Stimulated activated CD4-positive, alpha-beta T cell treated with anti-CD3 and anti-CD28 coated beads, Interleukin-2, amount 100 ng/mL, for 48 hours (primary cell): ENCODE measurements at places on chromosomes 6 and 20.

GRCh38 chr6:80457439-80457933 lies 351.0 kb downstream of the BCKDHB start:
- DNase-seq, result no peak

- no peak for DNase-seq
These were observed 911.4 kb upstream of the FLRT3 start for GRCh38 chr20:15248618-15249395.

DNA sequence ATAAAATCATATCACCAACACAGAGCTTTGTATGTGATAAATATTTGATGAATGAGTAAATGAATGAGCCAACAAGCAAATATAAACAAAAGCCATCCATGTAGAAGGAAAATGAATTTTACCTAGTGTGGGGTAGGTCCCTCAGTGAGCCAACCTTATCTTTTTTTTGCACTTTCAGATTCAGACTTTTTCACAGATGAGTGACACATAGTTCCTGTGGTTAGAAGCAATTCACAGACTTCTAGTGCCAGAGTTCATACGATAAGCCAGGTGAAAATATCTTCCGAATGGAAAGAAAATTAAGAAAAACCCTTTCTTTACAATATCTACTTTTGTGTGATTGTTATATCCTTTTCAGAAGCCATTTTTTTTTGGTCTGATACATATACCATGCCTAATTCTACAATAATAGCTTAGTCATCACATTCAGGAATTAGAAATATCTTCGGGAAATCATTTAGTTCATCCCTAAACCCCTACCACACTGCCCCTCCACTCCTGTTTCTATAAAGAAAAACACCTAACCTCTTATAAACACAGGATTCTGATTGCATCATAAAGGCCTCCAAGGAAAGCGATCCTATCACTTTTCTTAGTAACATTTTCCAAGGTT lies 82.7 kb upstream of the CNR1 start:
- DNase-seq, result no peak

- DNase-seq, result no peak
These were observed 369.4 kb upstream of the HS3ST5 start for GRCh38 chr6:114712129-114712662.

- DNase-seq, result no peak
These were observed 34.9 kb upstream of the ARHGAP18 start for GRCh38 chr6:129744880-129745237.

- DNase-seq, result no peak
These were observed 951 bp upstream of the OLIG3 start for GRCh38 chr6:137494988-137495702.

DNA sequence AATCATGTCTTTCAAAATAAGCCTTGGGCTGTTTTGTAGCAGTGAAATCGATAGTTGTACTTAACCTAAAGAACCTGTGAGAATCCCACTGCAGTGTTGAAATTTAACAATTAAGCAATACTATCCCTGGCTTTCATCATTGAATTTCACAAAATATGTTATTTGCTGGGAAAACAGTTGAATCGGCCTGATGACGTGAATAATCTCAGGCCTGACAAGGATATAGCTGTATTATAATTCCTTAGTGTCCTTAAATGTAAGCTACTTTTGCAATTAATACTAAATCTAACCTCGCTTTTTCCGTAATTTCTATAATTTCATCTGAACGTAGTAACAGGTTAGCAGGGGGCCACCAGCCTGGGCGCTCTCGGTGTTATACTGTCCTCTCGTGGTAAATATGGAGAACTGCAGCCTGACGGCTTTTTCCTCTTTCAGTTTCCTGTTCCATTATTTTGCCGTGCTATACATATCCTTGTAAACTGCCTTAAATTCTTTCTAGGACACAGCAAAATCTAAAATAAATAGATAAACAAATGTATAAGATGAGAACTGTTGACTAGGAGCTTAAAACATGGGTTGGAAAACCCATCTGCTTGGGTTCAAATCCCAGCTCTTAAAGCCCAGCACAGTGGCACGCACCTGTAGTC lies 24.0 kb downstream of the MTFR2 start:
- DNase-seq, result peak; percentile 54

- DNase-seq, result no peak
These were observed 66.9 kb upstream of the PRL start for GRCh38 chr6:22363714-22364239.

GRCh38 chr20:43565758-43566104 lies 6.9 kb downstream of the SGK2 start:
- no peak for DNase-seq

GRCh38 chr6:160435935-160436334 lies 87.8 kb downstream of the SLC22A3 start:
- no peak for DNase-seq

DNA sequence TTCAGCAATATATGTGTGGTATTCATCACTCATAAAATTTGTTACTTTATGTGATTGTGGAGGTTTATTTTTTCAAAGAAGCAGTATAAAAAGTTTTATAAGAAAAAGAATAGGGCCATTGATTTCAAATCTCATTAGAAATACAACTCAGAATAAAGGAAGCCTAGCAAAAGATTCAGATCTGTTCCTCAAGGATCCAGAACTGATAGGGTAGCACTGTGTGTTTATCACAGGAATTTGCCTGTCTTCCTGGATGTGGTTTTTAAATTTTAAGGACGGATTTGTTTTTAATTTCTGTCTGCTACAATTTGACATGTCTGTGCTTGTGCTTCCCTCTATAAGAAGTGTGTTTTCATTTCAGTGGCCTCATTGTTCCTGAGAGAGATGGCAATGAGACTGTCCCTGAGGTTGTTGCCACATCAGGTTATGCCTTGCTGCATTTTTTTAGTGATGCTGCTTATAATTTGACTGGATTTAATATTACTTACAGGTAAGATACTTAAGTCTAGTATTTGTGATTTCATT lies 74.6 kb downstream of the ATRN start:
- DNase-seq, result no peak

DNA sequence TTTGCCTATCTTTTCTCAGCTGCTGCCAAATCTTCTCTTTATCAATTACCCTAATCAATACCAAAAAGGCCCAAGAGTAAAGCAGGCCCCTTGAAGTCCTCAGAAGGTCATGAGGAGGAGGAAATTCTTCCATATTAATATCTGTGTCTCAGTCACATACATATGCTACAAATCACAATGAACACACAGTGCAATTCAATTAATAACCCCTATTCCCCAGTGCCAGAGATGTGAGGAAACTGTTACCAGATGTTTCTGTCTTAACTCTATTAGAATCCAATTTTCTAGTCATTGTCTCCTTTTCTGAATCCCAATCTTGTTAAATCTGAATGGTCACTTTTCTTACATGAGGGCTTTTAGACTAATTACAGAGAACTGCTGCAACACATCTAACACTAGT lies 45.9 kb upstream of the SLC2A12 start:
- DNase-seq, result no peak

DNA sequence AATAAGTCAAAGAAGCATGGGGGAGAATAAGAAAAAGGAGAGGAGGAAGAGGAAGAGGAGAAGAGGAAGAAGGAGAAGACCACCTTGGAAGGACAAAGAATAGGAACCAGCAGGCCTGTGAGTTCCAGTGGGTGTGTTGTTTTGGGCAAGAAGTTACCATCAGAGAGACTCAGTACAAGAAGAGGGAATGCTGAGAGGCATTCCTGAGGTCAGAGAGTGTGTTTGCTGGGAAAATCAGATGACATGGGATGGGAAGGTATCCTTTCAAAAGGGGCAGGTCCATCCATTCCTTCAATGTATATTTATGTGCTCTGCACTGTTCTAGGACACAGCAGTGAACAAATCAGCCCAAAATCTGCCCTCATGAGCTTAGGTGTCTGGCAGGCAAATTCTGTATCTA lies 40.5 kb upstream of the PRIM2 start:
- DNase-seq, result no peak

DNA sequence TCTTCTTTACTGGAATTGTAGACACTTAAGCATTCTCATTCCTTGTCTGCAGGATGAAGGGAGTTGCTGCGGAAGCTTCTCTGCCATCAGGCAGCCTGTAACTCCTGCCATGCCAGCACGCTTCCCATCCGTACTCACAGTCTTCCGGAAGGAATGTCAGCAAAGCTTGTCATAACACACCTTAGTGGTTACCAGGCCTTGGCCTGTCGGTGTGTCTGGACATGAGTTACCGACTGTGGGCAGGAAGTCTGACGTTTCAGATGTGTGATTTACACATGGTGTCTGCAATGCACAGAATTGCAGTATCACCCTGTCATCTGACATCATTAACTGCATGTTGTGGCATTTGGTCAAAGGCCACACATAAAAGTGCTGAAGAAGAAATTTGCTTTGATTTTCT lies 102.2 kb downstream of the SLC24A3 start:
- no peak for DNase-seq

DNA sequence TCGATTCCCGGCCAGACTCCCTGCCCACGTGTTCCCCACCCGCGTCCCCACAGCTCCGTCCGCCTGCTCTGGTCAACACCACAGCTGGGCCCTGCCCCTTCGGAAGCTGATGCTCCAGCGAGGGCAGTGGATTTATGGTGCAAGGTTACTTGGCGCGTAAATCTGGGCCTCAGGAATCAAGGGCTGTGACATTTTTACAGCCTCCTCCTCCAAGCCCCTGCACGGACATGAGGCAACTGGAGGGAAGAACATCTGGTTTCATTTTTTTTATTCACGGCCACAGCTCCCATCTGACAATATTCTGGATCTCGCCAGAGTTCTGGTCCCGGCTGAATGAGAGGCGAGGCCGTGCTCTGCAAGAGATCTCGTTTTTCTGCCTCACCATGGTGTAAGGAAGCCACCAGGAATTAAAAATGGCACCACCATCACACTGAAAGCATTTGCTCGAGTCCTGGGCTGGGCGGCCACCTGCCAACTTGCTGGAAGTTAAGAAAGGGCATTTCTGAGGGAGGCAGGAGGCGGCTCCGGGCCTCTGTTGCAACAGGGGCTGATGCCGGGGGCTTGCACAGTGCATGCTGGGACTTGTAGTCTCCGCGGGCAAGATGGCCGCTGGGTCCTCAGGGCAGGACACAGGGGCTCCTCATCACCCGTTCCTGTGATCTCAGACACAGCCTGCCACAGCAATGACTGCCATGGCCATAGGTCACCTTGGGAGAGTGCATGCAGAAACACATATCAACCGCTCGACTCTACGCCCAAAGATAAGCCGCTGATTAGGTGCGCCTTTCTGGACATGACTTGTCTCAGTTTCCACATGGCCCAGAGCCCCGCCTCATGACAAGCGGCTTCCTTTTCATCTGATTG lies 148.5 kb downstream of the LY86 start:
- DNase-seq, result no peak

- DNase-seq, result no peak
These were observed 23.5 kb upstream of the SIM1 start for GRCh38 chr6:100488244-100488643.

GRCh38 chr6:156046268-156046665 lies 590.6 kb upstream of the NOX3 start:
- DNase-seq, result no peak

- peak; percentile 65 for DNase-seq
These were observed 9.0 kb downstream of the ATF6B start for GRCh38 chr6:32118782-32119628.

- peak; percentile 55 for DNase-seq
These were observed at the start of gene ZNF512B for GRCh38 chr20:63969838-63970713. ZNF512B (minus strand) TSS chr20:63969930; CDS start chr20:63967950, 1,980 bp downstream.

DNA sequence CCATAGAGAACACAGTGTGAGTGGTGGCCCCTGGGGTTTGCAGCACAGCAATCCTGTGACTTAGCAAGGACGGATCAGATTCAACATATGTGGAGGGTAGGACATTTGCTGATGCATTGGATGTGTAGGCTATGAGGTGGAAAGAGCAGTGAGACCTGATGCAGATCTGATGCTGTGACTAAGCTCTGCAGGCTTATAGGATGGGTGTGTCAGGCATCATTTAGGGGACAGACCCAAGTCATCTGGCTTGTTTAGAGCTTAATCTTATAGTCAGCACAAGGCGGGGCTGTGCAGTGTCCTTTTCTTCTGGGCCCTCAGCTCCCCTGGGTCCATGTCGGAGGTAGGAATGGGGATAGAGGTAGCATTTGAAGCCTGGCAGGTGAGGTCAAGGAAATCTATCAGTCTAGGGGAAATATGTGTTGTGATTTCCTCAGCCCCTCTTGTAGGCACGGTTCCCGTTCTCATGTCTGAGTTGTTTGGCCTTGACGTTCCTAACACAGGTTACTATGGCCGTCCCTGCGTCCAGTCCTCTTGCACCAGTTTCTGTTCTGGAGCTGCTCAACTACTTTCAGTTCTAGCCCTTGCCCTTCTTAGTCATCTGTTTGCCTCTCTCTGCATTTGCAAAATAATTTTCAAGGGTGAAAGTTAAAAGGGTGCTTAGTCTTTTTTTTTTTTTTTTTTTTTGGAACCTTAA lies 15.6 kb upstream of the MAPRE1 start:
- no peak for DNase-seq

- no peak for DNase-seq
These were observed 652.7 kb downstream of the PHF3 start for GRCh38 chr6:64288351-64288750.

GRCh38 chr6:15158821-15159619 lies 86.8 kb upstream of the JARID2 start:
- DNase-seq, result no peak

GRCh38 chr6:103105686-103106085 lies 1712.2 kb downstream of the GRIK2 start:
- DNase-seq, result no peak

DNA sequence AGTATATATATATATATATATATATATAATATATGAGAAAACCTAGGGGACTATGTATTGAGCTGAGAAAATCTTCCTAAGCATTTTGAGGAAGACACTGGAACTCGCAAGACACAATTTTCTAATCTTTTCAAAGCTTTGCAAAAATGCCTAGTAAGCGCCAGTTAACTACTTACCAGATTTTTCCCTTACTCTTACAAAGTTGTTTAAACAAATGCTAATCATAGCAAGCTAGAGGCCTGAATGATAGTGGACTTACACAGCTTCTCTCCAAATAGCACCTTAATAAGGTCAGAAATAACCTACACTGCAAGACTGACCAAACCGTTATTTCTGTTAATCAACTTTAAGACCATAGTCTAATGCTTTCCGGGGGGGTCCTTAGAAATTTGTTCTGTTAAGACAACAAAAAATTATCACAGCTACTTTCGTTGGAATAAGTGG lies 56.1 kb upstream of the HFE start:
- DNase-seq, result no peak

GRCh38 chr20:5267092-5267491 lies 49.7 kb downstream of the PROKR2 start:
- DNase-seq, result no peak

- DNase-seq, result no peak
These were observed 47.9 kb downstream of the HDDC2 start for GRCh38 chr6:125253881-125254280.

DNA sequence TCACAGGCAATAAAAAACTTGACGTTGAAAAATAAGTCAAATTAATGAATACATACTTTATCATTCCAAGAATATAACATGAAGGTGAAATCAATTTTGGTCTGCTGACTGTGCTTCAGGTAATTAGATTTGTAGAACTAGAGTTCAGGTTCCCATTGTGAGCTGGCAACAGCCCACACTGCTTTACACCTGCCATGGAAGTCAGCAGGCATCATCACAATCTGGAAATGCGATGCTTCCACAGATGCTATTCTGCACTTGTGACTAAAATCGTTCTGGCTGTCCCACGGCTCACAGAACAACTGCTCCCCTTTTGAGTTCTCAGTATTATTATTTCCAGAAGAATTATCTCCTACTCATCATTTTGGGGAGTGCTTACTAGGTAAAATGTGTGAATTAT lies 62.6 kb upstream of the THEMIS start:
- no peak for DNase-seq
